HS-27A (cell line): ENCODE measurements at places on chromosomes 3 and 15.

- no peak for DNase-seq
Observed at GRCh38 chr15:83249030-83249343, 35.5 kb downstream of the BNC1 start.

GRCh38 chr15:91264651-91265351, 164.7 kb downstream of the SV2B start:
- no peak for DNase-seq

DNA sequence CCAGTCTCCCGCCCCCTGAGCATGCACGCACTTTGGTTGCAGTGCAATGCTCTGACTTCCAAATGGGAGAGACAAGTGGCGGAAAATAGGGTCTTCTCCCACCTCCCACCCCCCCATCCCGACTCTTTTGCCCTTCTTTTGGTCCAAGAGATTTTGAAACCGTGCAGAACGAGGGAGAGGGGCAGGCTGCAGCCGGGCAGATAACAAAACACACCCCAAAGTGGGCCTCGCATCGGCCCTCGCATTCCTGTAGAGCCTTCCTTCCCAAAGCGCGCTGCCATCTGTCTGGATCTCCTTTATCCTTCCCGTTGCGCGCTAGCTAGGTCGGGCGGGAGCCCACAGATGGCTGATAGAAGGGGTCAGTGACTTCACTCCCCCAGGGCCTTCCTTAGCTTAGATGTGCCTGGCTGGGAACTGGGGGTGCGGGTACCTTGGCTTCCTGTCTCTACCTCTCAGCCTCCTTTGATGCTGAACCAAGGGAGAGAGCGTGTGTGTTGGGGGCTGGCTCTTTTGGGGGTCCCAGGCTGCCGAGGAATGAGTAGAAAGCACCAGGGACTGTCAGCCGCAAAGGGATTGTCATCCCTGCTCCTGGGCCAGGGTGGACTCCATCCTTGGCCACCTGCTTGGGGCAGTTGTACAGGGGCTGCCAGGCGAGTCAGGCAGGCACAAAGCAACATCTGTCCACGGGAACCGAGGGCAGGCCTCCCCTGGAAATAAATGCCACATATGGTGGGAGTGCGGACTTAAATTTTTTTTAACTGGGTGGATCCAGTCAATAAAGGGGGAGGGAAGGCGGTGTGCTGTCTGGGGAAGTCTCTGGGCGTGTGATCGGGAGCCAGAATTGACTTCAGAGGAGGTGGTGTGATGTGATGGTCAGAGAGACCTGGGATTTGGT, 1.8 kb downstream of the SMAD3 start:
- no peak for DNase-seq

GRCh38 chr3:189914799-189915198, 205.9 kb downstream of the P3H2 start:
- DNase-seq: peak; percentile 61

- no peak for DNase-seq
Observed at GRCh38 chr15:71646767-71647486, 163.4 kb upstream of the NR2E3 start.
